ENCODE measurements at places on chromosomes 7 and 10. TPM values are rescaled to one million over a fixed set of nuclear protein-coding genes. Genes with fewer than 3 reads are reported as not detected.

Gene KCNH2
- 58.1 TPM for total RNA-seq

Gene GTF2IRD1
- total RNA-seq = 15.6 TPM

Gene ZNF775
- total RNA-seq = 3.3 TPM

- no peaks in the 10 kb centered on the region for H3K4me1 ChIP-seq
- no peak overlapping the region for H3K27ac ChIP-seq
- no peaks in the 10 kb centered on the region for H3K27me3 ChIP-seq
- no peak overlapping the region for H3K4me3 ChIP-seq
- DNase-seq = no peak
- no peaks in the 10 kb centered on the region for H3K36me3 ChIP-seq
Observed at GRCh38 chr7:26989897-26990670, 105.7 kb downstream of the HOXA1 start.

DNA sequence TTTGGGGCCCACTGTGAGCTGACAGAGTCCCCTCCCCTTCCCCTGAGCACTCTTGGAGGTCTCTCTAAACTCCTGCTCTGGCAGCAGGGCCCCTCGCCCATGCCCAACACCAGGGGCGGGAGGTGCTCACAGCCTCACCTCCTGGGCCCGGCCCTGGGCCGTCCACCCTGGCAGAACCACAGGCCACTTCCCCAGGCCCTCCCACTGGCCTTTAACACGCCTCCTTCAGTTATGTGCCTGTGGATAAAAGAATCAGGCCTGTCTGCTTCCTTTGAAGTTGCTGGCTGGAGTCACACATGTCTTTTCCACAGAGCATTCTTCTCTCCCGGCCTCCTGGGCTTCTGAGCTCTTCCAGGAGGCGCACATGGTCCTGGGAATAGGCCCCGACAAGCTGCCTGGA lies 10.2 kb downstream of the MYL10 start:
- no peak overlapping the region for H3K27ac ChIP-seq
- H3K36me3 ChIP-seq = no peaks in the 10 kb centered on the region
- H3K27me3 ChIP-seq = no peaks in the 10 kb centered on the region
- H3K4me1 ChIP-seq = no peaks in the 10 kb centered on the region
- DNase-seq = no peak

GRCh38 chr7:5591278-5591874 lies 167.7 kb upstream of the TNRC18 start:
- no peaks in the 10 kb centered on the region for H3K27me3 ChIP-seq
- H3K36me3 ChIP-seq = no peaks in the 10 kb centered on the region
- peaks cover 30% of the 10 kb centered on the region for H3K4me1 ChIP-seq
- no peak overlapping the region for H3K4me3 ChIP-seq
- peak; percentile 35 for DNase-seq
- no peak overlapping the region for H3K27ac ChIP-seq

DNA sequence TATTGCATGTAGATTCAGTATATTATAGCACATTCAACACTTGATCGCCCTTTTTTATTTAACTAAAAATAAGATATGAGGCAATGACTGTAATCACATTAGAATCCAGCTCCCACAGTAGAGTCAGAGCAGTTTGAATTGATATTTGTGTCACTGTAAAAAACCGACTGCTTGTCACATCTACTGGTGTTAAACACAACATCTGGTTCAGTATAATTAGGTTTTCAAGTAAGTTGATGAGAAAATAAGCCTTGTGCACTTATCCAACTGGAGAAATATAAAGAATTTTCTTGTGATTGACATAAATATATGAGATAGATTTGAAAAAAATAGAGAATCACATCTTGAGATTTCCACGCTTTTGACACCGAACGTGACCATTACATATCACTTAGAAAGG lies 69.0 kb downstream of the CHRM2 start:
- H3K4me1 ChIP-seq = peaks cover 9% of the 10 kb centered on the region
- H3K36me3 ChIP-seq = no peaks in the 10 kb centered on the region
- no peak overlapping the region for H3K27ac ChIP-seq
- DNase-seq = no peak
- no peaks in the 10 kb centered on the region for H3K27me3 ChIP-seq
- no peak overlapping the region for H3K4me3 ChIP-seq

GRCh38 chr10:49610458-49611165 lies 502 bp downstream of the SLC18A3 start:
- H3K27me3 ChIP-seq = peaks cover 85% of the 10 kb centered on the region
- H3K4me3 ChIP-seq = peak overlapping the region; percentile 7
- no peak overlapping the region for H3K27ac ChIP-seq
- DNase-seq = no peak
- H3K36me3 ChIP-seq = no peaks in the 10 kb centered on the region
- H3K4me1 ChIP-seq = peaks cover 15% of the 10 kb centered on the region

GRCh38 chr7:42964849-42965805 lies 33.0 kb downstream of the MRPL32 start:
- peak overlapping the region; percentile 53 for H3K27ac ChIP-seq
- peak; percentile 50 for DNase-seq
- no peak overlapping the region for H3K4me3 ChIP-seq
- H3K27me3 ChIP-seq = no peaks in the 10 kb centered on the region
- H3K4me1 ChIP-seq = no peaks in the 10 kb centered on the region

All from heart left ventricle (tissue), 16 donors.